ENCODE measurements at places on chromosomes 3 and 15.

DNA sequence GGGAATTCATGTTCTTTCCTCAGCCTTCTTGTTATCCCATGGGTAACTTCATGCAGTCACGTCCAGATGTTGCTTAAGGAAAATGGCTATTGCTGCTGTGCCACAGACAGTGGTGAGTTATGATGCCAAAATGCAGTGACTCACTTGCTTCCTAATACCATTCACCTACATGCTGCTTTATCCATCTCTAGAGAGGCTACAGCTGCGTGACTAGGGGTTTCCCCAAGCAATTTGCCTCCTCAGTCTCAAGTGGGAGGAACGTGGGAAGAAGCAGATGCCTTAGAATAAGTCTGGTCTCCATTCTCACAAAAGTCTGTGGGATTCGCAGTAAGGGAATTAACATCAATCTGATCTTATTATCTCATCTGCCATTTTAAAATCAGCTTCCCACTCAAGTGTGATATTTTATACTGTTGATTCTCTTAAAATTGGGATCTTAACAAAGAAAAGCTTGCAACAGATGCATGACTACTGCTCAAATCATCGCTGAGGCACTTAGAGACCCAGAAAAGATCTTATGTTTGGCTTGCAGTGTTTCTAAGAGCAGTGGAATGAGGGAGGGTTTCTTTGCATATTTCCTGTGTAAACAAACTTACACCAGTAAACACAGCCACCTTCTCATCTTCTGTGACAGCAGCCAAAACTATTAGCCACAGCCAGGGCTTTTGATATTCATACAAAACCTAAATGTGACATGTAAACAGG is 62.0 kb upstream of the ACP3 start:
- no peak for DNase-seq

- no peak for DNase-seq
Observed at GRCh38 chr15:43189296-43189695, 4.1 kb downstream of the CCNDBP1 start.

DNA sequence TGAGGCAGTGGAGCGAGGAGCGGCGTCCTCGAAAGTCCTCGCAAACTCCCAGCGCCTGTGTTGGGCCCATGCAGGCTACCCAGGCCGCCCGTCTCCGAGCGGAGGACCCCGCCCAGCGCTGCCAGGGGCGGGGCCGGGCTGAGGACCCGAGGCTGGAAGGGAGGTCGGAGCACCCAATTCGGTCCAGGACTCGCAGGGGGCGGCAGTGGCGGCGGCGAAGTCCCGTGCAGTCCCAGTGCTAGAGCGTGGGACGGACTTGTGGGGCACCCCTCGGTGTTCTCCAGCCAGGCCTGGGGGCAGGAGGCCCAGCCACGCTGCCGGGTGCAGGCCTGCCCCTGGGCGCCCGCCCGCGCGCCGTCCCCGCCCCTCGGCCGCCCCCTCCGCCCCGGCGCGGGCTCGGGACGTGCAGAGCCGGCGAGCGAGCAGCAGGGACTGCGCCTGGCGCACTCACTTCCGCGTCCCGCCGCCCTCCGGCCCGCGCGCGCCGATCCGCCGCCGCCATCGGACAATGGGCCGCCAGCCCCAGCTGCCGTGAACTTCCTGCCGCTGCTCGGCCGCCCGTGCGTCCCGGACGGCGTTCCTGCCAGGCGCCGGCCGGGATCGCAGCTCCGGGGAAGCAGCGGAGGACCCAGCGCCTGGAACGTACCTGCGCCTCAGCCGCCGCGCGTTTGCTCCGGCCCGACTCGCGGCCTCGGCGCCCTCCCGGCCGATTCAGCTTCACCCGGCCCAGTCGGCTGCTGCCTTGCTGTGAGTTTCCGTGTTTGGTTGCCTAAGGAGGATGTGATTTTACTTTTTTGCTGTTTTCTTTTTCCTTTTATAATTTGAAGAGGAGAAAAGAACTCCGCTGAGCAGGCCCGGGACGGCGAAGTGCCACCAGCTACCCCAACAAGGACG is 596 bp upstream of the LIMD1 start:
- peak; percentile 84 for DNase-seq

DNA sequence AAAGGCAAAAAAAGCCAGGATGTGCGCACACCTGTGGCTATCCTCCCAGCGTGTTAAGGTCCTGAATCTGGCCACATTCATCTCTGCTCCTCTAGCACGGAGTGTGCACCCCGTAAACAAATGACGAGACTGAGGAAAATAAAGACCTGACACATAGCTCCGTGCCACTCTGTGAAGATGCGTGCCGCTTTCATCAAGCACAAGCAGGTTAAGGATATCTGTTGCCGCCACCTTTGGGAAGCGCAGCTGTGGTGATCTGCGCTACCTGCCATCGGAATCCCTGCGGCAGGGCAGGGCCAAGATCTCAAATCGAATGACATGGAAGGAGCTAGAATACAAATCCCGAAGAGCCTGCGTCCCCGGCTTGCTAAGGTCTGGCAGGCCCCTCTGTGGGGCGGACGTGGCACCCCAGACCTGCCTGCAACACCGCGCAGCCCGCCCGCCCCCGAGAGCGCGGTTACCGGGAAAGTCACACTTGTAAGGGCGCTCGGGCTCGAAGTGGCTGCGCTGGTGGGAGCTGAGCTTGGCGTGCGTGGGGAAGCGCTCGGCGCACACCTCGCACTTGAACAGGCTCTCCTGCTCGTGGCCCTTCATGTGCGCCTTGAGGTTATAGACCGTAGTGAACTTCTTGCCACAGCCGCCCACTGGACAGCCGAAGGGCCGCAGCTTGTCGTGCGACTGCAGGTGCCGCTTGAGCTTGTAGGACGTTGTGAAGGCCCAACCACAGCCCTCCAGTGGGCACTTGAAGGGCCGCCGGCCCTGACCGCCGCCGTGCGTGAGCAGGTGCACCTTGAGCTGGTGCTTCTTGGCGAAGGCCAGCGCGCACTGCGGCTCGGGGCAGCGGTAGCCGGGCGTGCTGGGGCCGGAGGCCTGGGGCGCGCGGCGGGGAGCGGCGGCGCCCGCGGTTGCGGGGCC is 936 bp downstream of the ZXDC start:
- peak; percentile 49 for DNase-seq

GRCh38 chr15:99118801-99119546 is 14.1 kb downstream of the SYNM start:
- peak; percentile 31 for DNase-seq

DNA sequence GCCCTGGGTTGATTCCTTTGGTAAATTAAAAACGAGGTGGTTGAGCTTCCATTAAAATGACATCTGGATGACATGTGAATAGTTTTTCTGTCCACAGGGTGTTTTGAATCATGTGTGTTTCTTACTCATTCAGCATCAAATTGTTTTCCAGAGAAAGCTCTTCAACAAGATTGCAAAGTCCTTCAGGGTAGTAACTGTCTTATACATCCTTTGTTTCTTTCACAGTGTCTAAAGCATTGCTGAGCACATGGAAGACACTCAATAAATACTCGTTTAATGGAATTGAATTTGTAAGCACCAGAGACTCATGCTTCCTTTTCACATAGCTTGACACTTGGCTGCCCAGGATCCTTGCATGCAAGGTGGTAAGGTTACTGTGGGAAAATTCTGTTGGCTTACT is 223.1 kb upstream of the CNTN6 start:
- no peak for DNase-seq

DNA sequence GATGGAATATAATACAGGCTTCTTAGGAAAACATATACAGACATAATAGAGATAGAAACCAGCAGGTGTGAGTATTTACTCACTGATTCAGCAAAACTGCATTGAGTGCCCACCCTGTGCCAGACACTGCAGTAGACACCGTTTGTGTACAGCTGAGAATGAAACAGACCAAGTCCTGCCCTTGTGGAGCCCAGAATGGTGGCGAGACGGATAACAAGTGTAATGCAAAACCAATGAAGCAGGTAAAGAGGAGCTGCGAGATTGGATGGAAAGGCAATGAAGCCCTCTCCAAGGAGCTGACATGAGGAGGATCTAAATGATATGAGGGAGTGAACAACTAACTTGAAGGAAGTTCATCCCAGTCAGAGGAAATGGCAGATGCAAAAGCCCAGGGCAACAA is 256.4 kb downstream of the MEX3B start:
- no peak for DNase-seq

DNA sequence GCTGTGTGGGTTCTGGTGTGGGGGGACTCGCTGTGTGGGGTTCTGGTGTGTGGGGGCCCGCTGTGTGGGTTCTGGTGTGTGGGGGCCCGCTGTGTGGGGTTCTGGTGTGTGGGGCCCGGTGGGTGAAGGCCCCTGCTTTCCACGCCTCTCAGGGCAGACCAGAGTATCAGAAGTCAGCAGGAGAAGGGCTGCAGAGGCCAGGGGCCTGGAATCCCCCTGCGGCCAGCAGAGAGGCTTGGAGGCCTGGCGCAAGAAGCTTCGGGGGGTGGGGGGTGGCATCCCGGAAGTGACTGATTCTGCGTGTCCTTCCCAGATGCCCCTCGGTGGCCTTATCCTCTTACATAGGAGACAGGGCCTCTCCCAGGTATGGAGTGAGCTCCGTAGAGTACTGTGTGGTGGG is 37.4 kb downstream of the TNK2 start:
- DNase-seq = peak; percentile 49

DNA sequence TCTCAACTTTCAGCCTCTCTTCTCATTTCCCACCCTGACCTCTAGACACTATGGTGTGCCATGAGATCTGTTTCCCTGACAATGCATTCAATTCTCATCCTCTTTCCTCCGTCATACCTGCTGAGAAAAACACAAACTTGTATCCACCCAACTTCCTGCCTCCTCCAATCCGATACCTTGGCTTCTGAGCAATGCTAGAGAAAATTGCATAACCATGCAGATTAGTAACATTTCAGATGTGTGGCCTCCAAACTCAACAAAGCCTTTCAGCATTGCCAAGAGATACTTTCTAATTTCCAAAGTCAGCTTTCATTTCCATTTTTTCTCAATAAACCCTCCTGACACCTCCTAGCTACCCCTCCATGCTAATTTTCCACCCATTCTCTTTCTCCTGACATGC is 88.5 kb downstream of the MINAR1 start:
- DNase-seq = no peak

DNA sequence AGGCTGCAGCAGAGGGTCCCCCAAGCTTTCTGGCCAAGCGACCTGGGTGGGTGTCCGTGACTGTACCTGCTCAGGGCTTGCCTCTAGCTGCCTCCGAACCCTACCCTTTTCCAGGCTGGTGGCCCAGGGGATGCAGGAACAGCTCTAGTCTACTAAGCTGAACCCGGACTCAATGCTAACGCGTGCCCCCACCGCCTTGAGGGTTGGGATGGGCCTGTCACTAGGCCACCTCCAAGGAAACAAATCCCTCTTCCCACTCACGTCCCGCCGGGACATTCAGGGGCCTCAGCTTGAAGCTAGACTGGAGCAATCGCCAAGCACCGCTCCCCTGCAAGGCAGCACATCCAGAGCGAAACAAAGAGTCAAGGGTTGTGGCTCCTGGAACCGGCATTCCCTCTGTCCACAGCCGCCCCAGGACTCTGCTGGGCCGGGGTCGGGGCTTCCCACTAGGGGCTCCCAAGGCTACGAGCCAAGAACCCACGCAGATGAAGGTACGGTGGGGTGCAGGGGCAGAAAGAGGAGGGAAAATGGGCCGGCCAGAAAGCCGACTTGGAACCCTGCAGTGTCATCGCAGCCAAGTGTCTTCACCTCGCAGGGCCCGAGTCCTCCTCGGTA is 2.9 kb downstream of the FBXL22 start:
- DNase-seq = no peak

- no peak for DNase-seq
Observed at GRCh38 chr3:16888356-16888755, 3.6 kb downstream of the PLCL2 start.

DNA sequence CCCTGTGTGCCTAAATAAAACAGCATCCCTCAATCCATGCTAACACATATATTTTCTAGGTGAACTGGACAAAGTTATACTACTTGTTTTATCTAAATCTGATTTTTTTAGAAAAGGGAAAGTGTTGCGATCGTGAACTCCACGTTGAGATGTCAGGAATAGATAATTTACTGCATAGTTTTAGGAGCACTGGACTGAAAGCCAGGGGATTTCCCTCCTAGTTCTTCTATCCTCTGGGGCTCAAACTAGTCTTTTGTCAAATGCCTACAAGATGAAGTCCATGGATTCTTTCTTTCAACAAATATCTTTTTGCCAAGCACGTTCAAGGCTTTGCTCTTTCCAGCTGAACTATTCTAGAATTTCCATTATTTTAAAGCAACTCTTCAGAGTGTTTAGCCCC is 617 bp upstream of the HPS3 start:
- DNase-seq = no peak

DNA sequence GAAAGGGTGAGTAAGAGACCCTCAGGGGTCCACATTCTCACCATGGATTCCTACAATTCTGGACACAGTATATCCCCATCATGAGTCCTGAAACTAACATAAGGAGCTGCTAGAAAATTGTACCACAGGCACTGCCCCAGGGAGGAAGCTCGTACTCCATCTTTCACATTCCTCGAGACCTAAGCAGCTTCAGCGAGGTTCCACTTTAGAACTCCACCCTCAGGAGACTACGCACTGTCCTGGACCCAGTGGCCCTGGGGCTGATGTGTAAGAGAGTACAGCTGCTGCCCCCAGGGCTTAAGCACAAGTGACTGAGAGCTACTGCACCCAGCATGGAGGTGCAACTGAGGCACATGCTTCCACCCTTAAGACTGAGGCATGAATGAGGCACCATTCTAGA is 352.5 kb downstream of the ZNF385D start:
- DNase-seq = no peak

DNA sequence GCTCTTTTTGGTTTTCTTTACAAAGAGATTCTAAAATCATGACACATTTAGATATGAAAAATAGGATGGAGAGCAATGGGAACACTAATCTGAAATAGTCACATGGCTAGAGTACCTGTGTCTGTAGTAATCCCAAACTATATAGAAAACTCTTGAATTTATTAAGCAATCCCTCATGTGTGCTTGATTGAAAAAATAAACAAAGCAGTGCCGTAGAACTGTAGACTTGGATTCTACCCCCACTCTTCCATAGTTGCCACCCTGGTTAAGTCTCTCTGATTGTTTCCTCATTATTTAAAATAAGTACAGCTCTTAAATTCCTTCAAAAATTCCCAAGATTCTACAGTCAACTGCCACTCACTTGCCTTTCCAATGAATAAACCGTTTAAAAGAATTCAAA is 58.9 kb upstream of the ACTC1 start:
- DNase-seq = no peak

DNA sequence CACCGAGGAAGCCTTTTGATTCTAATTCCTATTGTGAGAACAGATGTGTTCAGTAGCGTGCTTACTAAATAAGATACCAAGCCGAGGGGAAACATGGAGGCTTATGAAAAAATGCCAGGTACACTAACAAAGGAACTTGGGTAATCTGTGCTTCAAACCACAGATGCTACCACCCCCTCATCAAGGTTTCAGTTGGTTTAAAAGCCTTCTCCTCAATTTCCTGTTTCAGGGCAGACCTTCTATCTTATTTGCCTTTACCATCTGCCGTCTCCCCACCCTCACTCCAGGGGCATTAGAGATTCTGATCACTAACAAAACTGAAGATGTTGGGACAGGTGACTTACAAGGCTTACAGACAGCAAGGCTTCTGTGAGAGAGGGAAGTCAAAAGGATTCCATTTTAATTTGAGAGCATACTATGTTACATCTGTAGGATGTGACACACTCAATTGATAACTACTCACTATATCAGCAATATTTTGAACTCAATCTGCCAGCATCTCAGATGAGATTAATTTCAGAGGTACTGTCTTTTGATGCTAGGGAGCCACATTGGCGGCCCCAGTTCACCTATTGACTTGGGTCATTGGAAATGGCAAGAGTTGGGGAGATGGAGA is 60.6 kb upstream of the PLCL2 start:
- no peak for DNase-seq
